ENCODE measurements at places on chromosomes 2 and 18.

DNA sequence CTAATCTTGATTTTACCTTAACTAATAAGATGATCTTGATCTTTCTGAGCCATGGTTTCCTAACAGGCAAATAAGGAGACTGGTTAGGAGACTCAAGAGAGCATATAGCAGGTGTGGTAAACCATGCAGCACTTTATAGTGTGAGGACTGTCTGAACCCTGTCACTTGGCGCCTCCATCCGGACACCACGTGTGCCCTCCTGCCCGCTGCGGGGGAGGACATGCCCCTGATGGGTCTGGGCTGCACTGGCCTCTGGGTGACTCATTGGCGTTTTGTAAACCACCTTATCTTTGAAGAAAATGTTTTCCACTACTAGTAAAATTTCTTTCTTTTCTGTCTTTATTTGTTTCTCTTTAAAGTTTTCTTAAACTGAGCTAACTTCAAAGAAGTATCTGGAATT lies 131.1 kb downstream of the FMNL2 start:
- no peak for DNase-seq

DNA sequence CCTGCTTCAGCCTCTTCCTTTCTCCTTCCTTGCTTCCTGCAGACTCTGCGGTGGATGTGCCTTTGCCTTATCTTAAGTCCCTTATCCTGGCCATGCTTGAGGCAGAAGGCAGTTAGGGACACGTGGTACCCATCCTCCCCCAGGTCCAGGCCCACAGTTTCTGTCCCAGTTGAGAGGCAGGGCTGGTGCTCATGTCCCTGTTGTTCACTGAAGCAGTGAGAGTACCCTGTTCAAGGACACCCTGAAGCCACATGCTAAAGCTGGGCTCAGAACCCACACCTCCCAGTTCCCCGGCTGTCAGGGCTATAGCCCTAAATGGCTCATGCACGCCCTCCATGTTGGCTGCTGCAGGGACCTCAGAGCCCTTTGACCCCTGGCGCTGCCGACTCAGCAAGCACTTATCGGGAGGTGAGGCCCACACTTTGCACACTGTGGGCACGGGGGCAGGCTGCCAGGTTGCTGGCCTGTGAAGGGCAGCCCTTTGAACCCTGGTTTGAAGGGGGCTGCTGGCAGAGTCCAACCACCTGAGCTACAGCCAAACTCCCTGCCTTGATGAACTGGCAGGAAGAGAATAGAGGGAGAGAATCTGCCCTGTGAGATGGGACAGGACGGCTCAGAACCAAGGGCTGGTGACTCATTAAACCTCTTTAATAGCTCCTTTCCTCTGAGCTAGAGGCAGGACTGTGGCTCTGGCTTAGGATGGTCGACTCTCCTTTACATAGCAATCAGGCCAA lies 6.3 kb downstream of the KHK start:
- DNase-seq = no peak

DNA sequence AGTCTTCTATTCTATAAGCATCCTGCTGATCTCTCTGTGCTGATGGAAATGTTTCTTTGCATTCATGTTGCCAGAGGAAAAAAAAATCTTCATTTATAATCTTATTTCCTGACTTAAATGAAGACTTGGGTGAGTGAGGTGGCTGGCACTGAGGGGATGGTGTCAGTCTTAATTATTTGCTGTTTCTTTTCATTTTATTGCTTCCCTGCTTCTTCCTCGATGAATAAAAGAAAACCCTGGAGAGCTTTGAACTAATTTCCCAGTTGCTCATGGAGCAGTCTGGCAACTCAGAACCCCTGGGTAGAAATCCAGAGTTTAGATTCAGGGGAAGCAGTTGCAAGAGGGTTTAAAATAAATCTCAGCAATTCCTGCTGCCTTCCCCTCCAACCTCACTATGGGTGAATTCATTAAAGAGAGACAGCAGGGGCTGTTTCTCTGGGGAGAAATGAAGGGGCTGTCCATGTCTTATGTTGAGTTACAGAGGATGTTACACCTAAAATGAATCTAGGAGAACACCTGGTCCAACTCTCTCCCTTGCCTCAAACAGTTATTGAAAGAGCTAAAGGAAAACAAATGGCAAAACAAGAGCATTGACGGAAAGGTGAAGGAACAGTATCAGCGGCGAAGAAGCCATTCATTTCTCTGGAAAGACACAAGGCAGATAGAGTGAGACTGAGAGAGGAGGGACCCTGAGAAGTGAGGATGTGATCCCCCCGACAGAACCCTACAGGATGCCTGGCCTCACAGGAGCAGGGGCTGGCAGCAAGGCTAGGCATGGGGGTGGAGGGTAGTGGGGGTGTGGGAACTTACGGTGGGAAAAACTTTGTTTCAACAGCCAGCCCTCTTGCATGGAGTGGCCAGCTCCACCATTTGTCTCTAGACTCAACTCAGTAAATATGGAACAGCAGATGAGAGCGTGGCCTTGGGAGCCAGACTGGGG lies 41.0 kb downstream of the SP110 start:
- DNase-seq = no peak

GRCh38 chr18:74281980-74282754 lies 9.6 kb downstream of the CYB5A start:
- no peak for DNase-seq

GRCh38 chr18:2173486-2173885 lies 397.8 kb downstream of the METTL4 start:
- DNase-seq = peak; percentile 17

- no peak for DNase-seq
Observed at GRCh38 chr2:219615894-219616293, 11.5 kb upstream of the SLC4A3 start.

DNA sequence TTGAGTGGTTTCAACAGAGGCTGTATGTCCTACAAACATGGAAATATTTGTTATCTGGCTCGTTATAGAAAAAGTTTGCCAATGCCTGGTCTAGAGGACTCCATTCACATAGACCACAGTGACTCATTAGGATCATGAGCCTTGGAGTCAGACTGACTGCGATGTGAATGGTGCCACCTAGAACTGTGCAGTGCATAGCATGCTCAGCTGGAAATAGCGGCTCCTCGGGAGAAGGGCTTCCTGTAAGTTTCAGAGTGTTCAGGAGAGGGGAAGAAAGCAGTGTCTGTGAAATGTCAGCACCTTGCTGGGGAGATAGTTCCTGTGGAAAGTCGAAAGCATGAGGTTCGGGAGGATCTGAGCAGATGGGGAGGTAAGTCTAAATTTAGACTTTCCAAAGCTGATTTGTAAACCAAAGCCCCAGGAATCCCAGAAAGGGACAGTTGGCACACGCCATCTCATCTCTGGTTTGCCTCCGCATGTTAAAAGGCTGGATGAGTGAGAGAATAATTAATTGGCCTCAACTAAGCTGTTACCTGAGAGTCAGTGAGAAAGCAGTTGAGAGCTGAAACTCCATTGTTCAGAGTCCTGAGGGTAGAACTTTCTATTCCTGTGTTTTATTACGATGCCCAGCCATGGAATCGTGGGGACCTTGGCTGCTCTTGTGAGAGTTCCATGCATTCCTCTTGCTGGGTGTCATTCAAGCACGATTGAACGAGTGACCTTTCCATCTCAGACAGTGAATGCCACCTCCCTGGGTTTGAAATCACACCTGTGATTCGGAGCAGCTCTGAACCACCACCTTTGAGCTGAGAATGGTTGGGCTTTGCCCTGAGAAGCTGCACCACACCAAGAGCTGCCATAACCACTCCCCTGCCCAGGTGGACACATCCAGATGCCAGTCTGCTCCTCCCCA lies 99.5 kb downstream of the MAPK4 start:
- DNase-seq = no peak

GRCh38 chr2:208034503-208035140 lies 9.3 kb upstream of the PLEKHM3 start:
- DNase-seq = no peak
